IMR-90 (cell line): ENCODE measurements at places on chromosomes 6 and 20.

GRCh38 chr6:169669147-169669546 lies 32.7 kb downstream of the WDR27 start:
- DNase-seq, result no peak

- no peak for DNase-seq
These were observed 8.1 kb upstream of the ZNFX1 start for GRCh38 chr20:49285813-49286494.

DNA sequence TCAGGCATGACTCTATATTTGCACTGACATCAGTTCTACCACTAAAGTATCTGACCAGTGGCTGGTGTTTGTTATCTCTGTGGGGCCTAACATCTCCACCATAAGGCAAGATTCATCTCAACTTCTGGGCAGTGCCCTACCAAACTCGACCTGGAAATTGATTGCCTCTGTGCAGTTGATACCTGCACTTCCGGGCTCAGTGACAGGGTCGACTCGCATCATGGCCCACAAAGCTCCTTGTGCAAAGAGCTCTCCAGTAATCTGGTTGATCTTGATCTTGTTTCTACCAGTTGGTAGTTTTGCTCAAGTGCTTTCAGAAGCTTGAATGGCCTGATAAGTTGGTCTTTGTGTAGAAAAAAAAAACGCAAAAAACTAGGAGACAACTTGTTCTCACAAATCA lies 501.1 kb upstream of the JAG1 start:
- no peak for DNase-seq

GRCh38 chr6:68059261-68059660 lies 575.8 kb upstream of the ADGRB3 start:
- no peak for DNase-seq

DNA sequence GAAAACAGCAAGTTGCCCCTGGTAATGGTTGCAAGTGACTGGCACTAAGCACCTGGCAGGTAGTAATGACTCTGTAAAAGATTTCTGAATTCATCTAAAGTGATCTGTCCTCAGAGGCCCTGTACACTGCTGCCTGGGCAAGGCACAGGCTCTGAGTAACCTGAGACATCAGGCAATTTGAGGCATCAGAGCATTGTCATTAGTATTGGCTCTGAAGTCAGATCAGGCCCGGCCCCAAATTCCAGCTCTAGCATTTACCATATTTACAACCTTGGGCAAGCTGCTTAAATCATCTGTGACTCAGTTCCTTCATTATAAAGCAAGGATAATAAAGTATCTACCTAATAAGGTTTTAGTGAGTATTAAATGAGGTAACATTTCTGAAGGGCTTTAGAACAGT lies 17.3 kb upstream of the TENT5A start:
- peak; percentile 54 for DNase-seq

DNA sequence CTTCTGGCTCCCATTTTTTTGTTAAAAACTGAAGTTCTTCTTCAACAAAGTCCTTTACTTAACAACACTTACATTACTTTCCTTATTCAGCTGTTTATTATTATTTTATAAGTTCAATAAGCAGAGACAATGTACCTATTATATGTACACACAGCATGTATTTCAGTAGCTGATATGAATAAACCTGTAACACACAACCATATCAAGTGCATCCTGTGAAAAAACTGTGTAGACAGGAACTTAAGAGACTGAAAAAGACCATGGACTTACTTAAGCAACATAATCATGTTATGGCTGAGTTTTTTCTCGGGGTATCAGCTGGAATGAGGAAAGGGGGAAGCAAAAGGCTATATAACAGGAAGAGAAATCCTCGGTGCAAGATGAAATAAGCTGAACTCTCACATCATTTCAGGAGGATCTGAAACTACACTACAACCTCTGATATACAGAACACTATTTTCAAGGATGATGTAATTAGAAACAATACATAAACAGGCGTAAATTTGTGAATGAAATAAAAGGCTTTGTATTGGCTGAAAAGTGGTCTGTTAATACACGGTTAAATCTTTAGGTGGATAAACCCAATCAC lies 70.9 kb downstream of the REV3L start:
- DNase-seq, result no peak

DNA sequence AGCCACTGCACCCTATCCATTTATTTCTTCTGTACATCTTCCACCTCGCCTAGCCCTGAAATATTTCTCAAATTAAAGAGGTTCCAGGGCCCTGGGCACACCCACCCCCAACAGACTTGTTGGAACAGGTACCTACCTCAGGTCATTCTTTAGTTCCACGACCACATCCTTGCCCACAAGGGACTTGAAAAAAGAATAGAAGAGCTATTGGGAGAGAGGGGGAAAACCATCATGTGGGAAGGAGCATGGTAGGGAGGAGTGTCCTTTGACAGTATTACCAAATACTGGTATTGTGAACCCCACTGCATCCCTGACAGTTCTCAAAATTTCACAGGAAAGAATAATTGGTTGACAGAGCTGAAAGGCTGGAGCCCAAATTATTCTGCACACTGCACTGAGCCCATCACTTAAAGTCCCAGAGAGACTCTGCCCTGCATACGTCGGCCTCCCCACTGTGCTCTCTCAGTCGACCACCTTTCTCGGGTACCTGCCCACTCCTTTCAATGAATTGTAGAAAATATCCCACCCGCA lies 762 bp downstream of the LSM2 start:
- DNase-seq, result no peak

- no peak for DNase-seq
These were observed 92.9 kb downstream of the FOXC1 start for GRCh38 chr6:1702580-1703051.

DNA sequence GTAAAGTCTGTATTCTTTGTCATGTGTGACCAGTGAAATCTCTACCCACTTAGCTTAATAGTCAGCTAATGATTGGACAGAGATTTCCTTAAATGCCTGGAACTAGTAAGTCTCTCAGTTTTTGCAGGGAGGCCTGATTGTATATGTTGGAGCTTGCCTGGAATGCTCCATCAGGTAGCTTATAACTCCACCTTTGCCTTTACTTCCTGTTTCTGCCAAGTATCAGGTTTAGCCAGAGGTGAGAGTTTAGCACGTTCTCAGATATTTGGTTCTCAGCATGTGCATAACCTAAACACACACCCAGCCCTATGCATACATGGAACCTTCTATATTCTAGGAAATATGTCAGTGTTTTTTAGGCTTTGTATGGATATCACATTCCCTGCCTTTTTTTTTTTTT lies 435.3 kb downstream of the CDKAL1 start:
- DNase-seq, result no peak

GRCh38 chr20:59933849-59934585 lies 580 bp upstream of the SYCP2 start:
- peak; percentile 49 for DNase-seq

DNA sequence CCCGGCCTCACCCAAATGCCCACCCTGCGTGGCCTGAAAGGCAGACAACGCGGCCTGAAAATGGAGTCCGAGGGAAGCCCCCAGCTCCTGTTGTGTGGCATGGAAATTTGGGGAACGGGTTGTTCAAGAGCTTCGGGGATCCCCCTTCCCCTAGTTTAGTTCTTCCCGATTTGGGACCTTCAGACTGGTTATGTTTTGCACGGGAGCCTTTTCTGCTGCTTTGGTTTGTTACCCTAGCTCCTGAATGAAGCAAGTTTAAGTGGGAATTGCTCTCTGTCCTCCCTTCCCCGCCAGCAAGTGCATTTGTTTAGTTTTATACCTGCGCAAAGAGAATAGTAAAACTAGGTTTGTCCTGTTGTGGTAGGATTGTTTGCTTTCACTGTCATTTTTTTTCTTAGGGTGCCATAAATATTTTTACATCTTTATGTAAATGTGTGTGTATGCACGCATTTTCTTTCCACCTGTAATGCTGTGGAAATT lies 604 bp downstream of the SH3BGRL2 start:
- DNase-seq, result no peak

DNA sequence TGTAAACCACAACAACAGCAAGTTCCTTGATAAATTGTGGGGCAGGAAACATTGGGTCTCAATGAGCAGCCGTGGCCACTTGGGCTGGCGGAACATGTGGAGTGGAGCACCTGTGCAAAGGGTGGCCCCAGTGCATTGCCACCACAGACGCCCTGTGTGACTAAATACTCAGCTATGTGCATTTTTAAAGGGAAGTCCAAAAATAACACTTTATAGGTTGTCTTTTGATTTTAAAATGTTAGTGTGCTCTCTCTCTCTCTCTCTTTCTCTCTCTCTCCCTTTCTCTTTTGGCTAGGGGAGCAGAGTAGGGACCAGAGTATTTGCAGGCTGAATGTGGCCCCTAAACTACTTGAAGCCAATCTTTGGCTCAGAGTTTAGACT lies 236.3 kb downstream of the BCAS1 start:
- no peak for DNase-seq

- DNase-seq, result no peak
These were observed 45.2 kb upstream of the BCLAF1 start for GRCh38 chr6:136334853-136335252.

GRCh38 chr6:133254552-133255228 lies 13.5 kb downstream of the EYA4 start:
- peak; percentile 83 for DNase-seq

DNA sequence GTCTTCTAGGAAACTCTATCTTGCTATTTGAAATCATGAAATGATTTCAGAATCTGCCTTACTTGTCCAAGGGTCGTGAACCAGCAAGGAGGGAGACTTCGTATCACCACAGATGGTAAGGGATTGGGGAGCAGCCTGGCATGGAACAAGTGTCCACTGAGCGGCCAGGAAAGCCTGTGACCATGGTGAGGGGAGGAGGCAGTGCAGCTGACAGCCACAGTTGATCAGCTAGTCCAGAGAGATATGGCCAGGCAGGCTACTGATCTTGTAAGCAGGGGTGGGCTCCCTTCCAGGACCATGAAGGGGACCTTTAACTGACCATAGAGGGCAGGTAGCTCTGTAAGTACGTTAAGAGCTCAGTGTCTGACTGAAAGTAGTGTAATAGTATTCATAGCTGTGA lies 96.8 kb upstream of the TENT5A start:
- no peak for DNase-seq

- no peak for DNase-seq
These were observed 148.2 kb downstream of the BMP7 start for GRCh38 chr20:57118107-57118769.

- no peak for DNase-seq
These were observed 300.9 kb upstream of the MAP3K7 start for GRCh38 chr6:90887764-90888163.

- no peak for DNase-seq
These were observed 34.6 kb upstream of the PXDC1 start for GRCh38 chr6:3786141-3786540.

DNA sequence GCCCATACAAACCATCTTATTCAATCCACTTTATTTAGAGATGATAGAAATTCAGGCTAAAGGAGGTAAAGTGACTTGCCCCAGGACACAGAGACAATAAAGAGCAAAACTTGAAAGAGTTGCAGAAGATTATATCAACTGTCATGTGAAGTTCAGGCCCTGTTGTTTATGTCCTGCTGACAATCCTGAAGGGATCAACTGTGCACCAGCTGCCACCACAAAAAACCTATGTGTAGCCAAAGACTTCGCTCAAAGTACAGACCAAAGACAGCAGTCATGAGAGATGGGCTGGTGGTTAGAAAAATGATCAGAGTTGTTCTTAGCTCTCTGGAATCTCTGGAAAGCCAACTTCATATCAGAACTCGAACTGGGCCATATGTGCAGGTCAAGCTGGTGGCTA lies 16.0 kb upstream of the CITED2 start:
- no peak for DNase-seq

- peak; percentile 12 for DNase-seq
These were observed 117.2 kb upstream of the BACH2 start for GRCh38 chr6:90413867-90414266.

GRCh38 chr6:142376800-142377496 lies 75.1 kb downstream of the ADGRG6 start:
- DNase-seq, result peak; percentile 26

GRCh38 chr6:2191390-2191740 lies 54.0 kb downstream of the GMDS start:
- no peak for DNase-seq

DNA sequence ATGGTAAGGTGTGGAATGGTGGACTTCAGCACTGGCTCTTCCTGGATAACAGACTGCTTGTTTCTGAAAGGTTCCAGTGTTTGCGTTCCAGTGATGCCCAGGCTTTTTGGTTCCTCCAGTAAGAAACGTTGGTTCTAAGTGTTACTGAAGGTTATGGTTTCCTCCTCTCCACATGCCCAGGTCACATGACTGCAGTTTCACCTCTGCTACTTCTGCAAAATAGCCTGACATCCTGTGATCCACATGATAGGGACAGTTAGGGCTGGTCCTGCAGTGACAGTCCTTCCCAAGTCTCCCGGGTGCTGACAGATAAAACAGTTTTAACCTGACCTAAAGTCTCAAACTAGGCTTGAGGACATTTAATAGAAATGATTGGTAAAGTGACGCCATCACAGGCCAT lies 132.2 kb upstream of the CST7 start:
- DNase-seq, result no peak

DNA sequence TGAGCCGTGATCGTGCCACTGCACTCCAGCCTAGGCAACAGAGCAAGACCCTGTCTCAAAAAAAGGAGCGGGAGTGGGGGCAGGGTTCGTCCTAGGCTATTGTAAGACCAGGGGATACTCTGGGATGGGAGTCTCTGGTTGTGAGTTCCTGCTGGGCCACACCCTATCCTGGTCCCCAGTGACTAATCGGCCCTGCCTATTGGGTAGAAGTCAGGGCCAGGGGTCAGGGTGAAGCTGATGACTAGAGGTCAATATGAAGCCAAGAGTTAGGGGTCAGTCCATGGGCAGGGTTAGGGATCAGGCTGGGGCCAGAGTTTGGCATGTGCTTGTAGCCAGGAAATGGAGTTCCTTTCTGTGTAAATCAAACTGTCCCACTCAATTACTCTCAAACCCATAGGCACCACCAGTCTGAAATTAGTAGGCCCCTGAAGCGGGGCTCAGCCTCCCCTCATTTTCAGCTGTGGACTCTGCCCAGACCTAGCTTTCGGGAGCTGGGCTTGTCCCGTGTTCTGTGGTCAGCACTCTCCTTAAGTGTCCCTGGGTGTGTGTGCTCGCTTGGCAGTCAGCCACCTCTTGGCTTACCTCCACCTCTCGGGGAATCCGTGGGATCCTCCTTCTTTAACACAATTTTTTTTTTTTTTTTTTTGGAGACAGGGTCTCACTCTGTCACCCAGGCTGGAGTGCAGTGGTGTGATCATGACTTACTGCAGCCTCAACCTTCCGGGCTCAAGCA lies 1.8 kb downstream of the HSPA12B start:
- DNase-seq, result no peak

DNA sequence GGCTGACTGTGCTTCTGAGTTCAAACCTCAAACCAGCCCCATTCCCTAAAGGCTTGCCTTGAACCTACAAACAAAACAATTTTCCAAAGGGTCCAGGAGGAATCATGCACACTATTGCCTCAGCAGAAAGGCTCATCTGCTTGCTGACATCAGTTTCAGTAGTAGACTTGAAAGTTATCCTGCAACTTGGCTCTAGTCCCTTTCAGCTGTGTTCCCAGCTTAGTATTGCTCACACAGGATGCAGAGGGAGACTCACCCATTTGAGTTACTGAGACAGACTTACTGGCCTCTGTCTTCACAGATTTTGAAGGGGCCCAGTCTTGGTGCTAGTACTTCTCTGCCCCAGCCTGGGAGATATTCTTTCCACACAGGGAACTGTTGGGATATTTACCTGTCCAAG lies 38.5 kb upstream of the TFB1M start:
- peak; percentile 90 for DNase-seq
